Glomerular endothelial cell (primary cell): ENCODE measurements at places on chromosomes 16 and 17. TPM values are rescaled to one million over a fixed set of nuclear protein-coding genes. Genes with fewer than 3 reads are reported as not detected.

QPRT gene
- total RNA-seq: 6.0 and 14.9 TPM in 2 replicates

LRRC46 gene
- 0.24 TPM in 1 of 2 replicates, not detected in the other for total RNA-seq

ATP1B2 gene
- not detected in 2 replicates for total RNA-seq

DNA sequence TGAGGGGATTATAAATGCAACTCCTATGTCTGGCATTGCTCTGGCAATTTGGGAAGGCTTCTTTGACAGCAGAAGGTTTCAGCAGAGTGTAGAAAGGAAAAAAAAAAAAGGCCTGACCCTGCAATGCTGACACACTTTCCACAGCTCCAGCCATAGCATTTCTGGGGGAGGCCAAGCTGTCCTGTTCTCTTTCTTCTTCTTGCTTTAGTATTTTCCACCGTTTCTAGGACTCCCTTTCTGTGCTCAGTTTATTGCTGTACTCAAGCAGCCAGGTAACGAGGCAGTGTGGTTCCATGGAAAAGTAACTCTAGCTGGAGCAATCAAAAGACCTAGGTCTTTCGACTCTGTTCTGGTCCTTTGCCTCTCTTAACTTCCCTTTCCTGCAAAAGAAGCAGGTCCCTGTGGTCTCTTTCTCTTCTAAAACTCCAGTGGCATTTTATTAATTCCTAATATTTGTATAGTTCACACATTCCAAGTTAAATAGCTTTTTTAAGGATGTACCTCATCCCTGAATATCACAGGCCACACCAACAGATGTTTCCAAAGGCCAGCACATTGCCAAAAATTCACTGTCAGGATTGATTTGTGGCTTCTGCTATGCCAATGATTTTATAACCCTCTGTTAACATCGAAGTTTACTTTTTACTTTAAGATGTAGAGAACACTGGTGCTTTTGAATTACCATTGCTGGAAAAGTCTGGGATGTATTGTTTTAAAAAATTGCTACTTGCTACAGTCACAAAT, 90.3 kb upstream of the BCAR1 start:
- DNase-seq: no peak

GRCh38 chr17:4588391-4588790, 4.1 kb downstream of the SMTNL2 start:
- DNase-seq: no peak

DNA sequence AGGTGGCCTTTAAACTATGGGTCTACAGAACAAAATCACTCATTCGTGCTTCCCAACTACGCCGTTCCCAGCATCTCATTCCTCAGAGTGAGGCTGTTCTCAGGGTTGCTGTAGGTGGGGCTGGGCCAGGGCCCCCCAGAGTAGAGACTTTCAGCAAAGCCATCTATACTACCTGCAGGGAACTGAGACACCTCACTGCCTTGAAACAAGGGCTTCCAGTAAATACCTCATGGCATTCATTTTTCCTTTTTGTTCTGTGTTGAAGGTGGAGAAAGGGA, 4.2 kb upstream of the SDK2 start:
- no peak for DNase-seq
